ENCODE measurements at places on chromosomes 1 and 21.

DNA sequence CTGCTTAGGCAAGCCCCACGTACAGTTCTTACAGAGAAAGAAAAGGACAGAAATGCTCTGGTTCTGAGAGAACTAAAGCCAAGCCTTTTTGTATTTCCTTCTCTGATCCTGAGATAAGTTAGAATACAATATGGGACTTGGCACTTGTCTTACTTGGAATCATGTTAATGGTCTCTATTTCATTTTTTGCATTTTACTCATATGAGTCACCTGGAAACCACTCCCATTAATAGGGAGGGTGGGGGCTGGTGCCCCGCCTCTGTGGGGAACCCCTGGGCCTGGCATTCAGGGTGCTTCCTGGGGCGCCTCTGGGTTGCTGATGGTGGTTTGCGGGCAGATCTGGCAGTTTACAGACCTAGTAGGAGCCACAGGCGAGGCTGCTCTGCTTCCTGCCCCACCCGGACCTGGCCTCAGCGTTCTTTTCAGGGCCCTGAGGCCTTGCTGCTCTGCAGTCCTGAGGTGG, 26.7 kb downstream of the TSPAN2 start:
- H3K4me3 ChIP-seq = no peak overlapping the region
- DNase-seq = no peak

GRCh38 chr1:15329104-15329820, 80.4 kb upstream of the EFHD2 start:
- H3K27ac ChIP-seq = no peak overlapping the region
- no peaks in the 10 kb centered on the region for H3K27me3 ChIP-seq
- H3K36me3 ChIP-seq = no peaks in the 10 kb centered on the region
- H3K4me1 ChIP-seq = no peaks in the 10 kb centered on the region
- no peak overlapping the region for H3K4me3 ChIP-seq

GRCh38 chr1:248855580-248855979, 3.3 kb downstream of the ZNF692 start:
- H3K27me3 ChIP-seq = no peaks in the 10 kb centered on the region
- 0 out of 2 replicates have a peak, but pooled peaks cover 4% of the 10 kb centered on the region for H3K4me1 ChIP-seq
- H3K36me3 ChIP-seq = peaks cover 12% of the 10 kb centered on the region

DNA sequence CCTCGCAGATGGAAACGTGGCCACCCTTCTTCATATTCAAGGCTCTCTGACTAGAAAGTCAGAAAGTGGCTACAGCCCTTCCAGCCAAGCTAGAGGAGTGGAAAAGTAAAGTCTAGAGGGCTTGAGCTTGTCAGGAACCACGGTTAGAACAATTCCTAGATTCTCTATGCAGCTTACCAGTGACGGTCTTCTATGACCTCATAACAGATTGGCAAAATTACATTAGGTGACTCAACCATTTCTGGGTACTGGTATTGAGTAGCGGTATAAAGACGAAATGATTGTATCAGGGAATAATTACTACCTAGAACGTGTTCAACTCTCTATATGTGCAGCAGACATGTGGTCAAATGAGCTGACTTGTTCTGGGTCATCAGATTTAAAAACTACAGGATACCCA, 155.0 kb upstream of the RUNX1 start:
- no peak overlapping the region for H3K4me3 ChIP-seq
- DNase-seq = no peak
- H3K27me3 ChIP-seq = no peaks in the 10 kb centered on the region
- no peaks in the 10 kb centered on the region for H3K4me1 ChIP-seq

- H3K27me3 ChIP-seq = no peaks in the 10 kb centered on the region
- no peaks in the 10 kb centered on the region for H3K36me3 ChIP-seq
- no peak overlapping the region for H3K27ac ChIP-seq
- no peak for DNase-seq
Measured at GRCh38 chr1:150009604-150010392, 728 bp downstream of the OTUD7B start.

GRCh38 chr21:17467392-17467791, 45.5 kb upstream of the CXADR start:
- no peak overlapping the region for H3K4me3 ChIP-seq
- H3K27ac ChIP-seq = no peak overlapping the region
- H3K36me3 ChIP-seq = no peaks in the 10 kb centered on the region
- no peak for DNase-seq

GRCh38 chr1:190540366-190540765, 62.7 kb upstream of the BRINP3 start:
- H3K27ac ChIP-seq = no peak overlapping the region
- no peaks in the 10 kb centered on the region for H3K36me3 ChIP-seq
- H3K4me3 ChIP-seq = no peak overlapping the region

DNA sequence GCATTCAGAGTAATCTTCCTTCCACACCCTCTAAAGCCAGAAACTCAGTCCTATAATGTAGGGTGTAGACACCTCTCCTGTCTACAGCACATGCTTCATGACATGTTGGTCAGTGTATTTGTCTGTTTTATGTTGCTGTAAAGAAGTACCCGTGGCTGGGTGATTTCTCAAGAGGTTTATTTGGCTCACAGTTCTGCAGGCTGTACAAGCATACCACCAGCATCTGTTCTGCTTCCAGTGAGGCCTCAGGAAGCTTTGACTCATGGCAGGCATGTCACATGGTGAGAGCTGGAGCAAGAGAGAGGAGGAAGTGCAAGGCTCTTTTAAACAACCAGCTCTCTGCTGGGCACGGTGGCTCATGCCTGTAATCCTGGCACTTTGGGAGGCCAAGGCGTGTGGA, 12.1 kb downstream of the PLOD1 start:
- peaks cover 4% of the 10 kb centered on the region for H3K4me1 ChIP-seq
- H3K27me3 ChIP-seq = no peaks in the 10 kb centered on the region
- H3K36me3 ChIP-seq = no peaks in the 10 kb centered on the region
- no peak overlapping the region for H3K4me3 ChIP-seq

GRCh38 chr1:3976821-3977220, 76.7 kb upstream of the C1orf174 start:
- H3K4me1 ChIP-seq = no peaks in the 10 kb centered on the region
- no peak overlapping the region for H3K4me3 ChIP-seq
- no peaks in the 10 kb centered on the region for H3K27me3 ChIP-seq
- no peak for DNase-seq
- H3K27ac ChIP-seq = no peak overlapping the region

GRCh38 chr1:174556392-174556791, 108.6 kb downstream of the GPR52 start:
- H3K27me3 ChIP-seq = no peaks in the 10 kb centered on the region
- H3K4me3 ChIP-seq = no peak overlapping the region
- DNase-seq = no peak
- H3K27ac ChIP-seq = no peak overlapping the region
- no peaks in the 10 kb centered on the region for H3K4me1 ChIP-seq

DNA sequence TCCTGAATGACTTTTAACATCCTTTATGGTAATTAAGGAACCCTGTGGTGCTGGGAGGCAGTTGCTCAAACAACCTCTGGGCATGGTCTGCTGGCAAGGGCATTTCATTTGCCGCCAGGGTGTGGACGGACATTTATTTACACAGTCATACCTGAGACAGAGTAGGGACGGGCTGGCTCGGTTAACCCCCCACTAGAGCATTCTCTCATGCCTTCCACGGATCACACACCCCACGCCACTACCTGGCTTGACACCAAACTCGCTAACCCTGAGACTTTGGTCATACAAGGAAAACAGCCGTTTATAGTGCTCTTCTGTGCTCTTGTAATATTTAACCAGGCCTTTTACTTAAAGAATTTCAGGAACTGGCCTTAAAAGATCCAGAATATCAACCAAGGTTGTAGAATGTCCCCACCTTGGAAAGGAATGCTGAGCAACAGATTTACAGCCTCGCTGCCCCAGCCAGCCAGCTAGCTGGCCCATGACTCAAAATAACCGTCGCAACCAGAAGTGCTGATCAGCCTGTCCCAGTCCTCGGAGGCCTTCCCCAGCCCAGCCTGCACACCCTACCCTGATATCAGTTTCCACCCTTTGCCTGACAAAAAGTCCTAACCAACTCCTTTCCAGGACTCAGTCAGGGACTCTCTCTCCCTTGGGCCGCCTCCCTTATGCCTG, 6.5 kb upstream of the PDXK start:
- H3K4me3 ChIP-seq = no peak overlapping the region
- no peaks in the 10 kb centered on the region for H3K4me1 ChIP-seq
- no peaks in the 10 kb centered on the region for H3K36me3 ChIP-seq
- no peaks in the 10 kb centered on the region for H3K27me3 ChIP-seq
- DNase-seq = no peak

GRCh38 chr1:42983253-42983652, 24.6 kb upstream of the SLC2A1 start:
- no peaks in the 10 kb centered on the region for H3K27me3 ChIP-seq
- H3K4me3 ChIP-seq = no peak overlapping the region
- H3K4me1 ChIP-seq = no peaks in the 10 kb centered on the region
- no peak overlapping the region for H3K27ac ChIP-seq
- DNase-seq = no peak
- peaks cover 12% of the 10 kb centered on the region for H3K36me3 ChIP-seq

DNA sequence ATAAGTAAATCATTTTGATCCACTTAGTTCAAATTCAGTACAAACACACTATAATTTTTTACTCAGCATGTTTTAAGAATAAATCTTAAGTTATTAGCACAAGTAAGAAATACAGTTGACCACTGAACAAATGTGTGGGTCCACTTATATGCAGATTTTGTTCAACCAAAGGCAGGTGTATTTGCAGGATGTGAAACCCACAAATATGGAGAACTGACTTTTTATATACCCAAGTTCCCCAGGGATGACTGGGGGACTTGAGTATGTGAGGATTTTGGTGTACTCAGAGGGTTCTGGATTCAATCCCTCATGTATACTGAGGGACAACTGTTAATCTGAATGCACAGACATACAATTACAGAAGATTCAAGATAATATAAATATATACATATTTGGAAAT, 25.7 kb upstream of the ERICH3 start:
- no peaks in the 10 kb centered on the region for H3K4me1 ChIP-seq
- DNase-seq = no peak
- H3K36me3 ChIP-seq = no peaks in the 10 kb centered on the region
- no peaks in the 10 kb centered on the region for H3K27me3 ChIP-seq

- no peaks in the 10 kb centered on the region for H3K27me3 ChIP-seq
- H3K27ac ChIP-seq = no peak overlapping the region
- DNase-seq = no peak
- no peaks in the 10 kb centered on the region for H3K36me3 ChIP-seq
Measured at GRCh38 chr1:210516092-210516656, 187.5 kb downstream of the HHAT start.

DNA sequence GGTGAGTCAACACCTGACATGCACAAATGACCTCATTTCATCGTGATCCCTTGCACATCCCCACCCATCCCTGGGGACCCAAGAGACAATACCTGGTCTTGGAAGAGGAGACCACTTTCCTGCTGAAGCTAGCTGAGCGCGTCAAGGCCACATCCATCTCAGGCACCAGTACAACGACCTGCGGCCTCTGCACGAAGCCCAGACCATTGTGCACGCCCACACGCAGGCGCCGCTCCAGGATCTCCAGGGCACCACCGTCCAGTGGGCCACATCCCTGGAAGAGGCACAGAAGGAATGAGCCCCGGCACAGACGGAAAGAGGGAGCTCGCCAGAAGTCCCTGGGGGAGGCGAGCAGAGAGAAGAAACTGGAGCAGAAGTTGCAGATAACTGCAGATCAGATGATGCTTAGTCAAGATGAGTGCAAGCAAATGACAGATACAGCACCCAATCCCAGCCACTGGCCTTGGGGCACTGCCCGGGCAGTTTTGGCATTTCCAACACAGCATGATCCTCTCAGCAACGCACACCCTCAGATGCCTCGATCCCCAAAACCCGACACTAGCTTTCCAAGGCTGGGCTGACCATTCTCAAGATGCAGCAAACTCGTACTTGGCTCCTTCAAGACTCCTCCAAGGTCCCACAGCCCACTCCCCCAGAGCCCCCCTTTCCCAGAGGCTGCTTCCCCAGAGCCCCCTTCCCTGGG, 44.1 kb downstream of the NPHP4 start:
- H3K27me3 ChIP-seq = no peaks in the 10 kb centered on the region
- no peak overlapping the region for H3K4me3 ChIP-seq
- no peak overlapping the region for H3K27ac ChIP-seq
- no peak for DNase-seq

DNA sequence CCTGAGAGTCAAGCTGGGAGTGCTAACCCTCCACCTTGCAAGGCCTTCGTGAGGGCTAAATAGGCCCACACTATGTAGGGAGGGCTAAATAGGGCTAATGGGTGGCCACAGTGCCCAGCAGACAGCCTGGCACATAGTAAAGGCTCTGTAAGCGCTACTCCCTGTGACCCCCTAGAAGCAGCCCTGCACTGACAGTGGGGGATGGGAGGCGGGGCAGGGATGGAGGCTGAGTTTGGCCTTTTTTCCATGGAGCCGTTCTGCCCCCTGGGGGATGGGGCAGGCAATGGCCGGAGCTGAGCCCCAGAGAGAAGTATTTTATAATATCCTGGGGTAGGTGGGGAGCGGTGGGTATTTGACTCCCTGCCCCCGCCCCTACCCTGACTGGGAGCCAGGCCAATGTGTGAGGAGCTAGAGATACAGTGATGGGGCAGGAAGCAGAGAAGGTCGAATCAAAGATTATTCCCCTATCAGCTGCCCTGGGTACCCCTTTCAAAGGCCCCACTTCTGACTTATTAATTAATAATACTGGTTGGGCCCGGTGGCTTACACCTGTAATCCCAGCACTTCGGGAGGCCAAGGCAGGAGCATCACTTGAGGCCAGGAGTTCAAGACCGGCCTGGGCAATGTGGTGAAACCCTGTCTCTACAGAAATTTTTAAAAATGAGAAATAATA, 42.3 kb downstream of the LACTBL1 start:
- 0 out of 2 replicates have a peak, but pooled peaks cover 2% of the 10 kb centered on the region for H3K4me1 ChIP-seq
- no peak overlapping the region for H3K27ac ChIP-seq
- H3K4me3 ChIP-seq = no peak overlapping the region
- no peaks in the 10 kb centered on the region for H3K36me3 ChIP-seq
- H3K27me3 ChIP-seq = no peaks in the 10 kb centered on the region

GRCh38 chr1:107267489-107267888, 126.7 kb downstream of the NTNG1 start:
- H3K4me3 ChIP-seq = no peak overlapping the region
- peaks cover 2% of the 10 kb centered on the region for H3K4me1 ChIP-seq
- no peak overlapping the region for H3K27ac ChIP-seq
- no peaks in the 10 kb centered on the region for H3K27me3 ChIP-seq

DNA sequence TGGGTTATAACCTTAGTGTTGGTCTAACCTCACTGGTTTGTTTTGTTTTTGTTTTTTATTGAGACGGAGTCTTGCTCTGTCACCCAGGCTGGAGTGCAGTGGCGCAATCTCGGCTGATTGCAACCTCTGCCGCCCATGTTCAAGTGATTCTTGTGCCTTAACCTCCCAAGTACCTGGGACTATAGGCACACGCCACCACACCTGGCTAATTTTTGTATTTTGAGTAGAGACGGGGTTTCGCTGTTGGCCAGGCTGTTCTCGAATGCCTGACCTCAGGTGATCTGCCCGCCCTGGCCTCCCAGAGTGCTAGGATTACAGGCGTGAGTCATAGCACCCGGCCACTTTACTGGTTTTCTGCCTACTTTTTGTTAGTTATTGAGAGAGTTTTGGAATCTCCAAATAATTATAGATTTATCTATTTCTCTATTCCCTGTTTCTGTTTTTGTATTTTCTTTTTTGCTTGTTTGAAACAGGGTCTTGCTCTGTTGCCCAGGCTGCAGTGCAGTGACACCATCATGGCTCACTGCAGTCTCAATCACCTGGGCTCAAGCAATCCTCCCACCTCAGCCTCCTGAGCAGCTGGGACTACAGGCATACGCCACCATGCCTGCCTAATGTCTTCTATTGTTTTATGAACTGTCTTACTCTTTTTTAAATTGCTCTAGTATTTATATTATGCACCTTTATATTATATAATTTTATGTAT, 21.4 kb downstream of the SMG7 start:
- H3K4me3 ChIP-seq = no peak overlapping the region
- H3K4me1 ChIP-seq = no peaks in the 10 kb centered on the region
- no peaks in the 10 kb centered on the region for H3K36me3 ChIP-seq
- DNase-seq = no peak
- H3K27me3 ChIP-seq = no peaks in the 10 kb centered on the region

- H3K27ac ChIP-seq = no peak overlapping the region
- H3K27me3 ChIP-seq = no peaks in the 10 kb centered on the region
- no peaks in the 10 kb centered on the region for H3K36me3 ChIP-seq
Measured at GRCh38 chr1:221708076-221708571, 33.8 kb downstream of the DUSP10 start.
